Lower leg skin (tissue), 4 donors: ENCODE measurements at places on chromosomes 12 and 14.

GRCh38 chr12:52521175-52521567 lies 977 bp upstream of the KRT5 start:
- peak; percentile 85 for DNase-seq

DNA sequence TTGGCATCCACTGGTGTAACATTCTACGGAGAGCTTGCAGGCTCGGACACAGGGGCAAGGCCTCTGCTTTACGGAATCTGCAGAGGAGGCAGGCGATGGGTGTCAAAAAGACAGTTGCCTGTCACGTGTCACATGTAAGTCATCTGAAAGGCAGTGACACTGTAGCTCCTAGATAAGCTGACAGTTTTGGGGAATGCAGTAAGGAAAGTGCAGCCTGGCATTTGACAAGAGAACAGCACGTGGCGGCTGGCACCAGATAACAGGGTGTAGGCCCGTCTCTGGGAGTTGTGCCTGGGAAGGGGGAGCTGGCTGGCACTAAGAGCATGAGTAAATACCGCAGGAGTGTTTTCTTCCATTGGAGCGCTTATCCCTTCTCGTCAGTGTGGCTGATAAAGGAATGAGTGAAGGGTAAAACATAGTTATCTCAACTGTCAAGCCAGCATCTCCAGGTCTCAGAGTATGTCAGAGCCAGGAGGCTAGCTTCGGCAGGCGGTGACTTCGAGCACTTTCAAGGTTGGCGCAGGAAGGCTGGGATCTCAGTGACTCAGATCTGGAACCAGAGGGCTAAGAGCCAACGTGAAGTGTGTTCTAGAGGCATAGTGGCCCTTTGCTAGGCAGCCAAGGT lies 26.1 kb downstream of the ADCK1 start:
- no peak for DNase-seq

- no peak for DNase-seq
Observed at GRCh38 chr14:69647213-69647612, 35.8 kb downstream of the SUSD6 start.

- no peak for DNase-seq
Observed at GRCh38 chr12:100026241-100026640, 41.5 kb upstream of the ANKS1B start.

- DNase-seq: no peak
Observed at GRCh38 chr12:41970744-41971143, 173.9 kb downstream of the GXYLT1 start.

- DNase-seq: no peak
Observed at GRCh38 chr14:105204206-105204930, 23.3 kb upstream of the NUDT14 start.

DNA sequence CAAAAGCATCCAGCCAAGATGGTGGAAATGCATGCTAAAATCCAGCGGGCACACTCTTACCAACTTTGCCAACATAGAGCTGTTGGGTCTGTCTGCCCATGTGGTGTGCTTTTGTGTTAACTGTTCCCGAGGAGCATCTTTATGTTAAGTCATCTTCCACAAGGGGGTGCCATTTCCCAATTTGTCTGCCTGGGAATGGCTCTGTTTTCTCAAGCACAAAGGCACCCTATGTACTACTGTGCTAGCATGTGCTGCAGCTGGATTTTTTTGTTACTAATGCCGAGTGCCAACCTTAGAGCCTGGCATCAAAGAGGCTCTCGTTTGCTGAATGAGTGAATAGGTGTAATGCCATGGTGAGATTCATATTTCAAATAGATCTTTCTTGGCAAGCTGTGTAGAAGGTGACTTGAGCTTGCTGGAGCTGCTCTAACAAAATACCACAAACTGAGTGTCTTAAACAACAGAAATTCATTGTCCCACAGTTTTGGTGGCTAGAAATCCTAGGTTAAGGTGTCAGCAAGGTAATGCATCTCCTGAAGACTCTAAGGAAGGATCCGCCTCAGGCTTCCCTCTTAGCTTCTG lies 74.3 kb downstream of the TRHDE start:
- DNase-seq: no peak

GRCh38 chr12:79873201-79873600 lies 61.7 kb downstream of the PPP1R12A start:
- DNase-seq: no peak

DNA sequence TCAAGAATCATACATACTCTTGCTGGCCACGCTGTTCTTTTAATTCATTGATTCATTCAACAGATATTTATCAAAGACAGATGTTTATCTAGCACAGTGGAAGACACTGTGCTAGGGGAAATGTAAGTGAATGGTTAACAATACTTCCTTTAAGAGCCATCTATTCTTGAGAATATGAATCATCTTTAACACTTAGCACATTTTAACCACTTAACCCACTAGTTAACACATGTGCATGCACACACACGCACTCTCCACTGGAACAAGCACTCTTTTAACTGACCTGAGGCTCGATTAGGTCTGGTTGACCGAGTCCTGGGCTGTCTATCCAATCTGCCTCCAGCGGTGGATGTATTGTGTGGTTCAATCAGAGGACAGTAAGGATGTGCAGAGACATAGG lies 34.6 kb downstream of the LMNTD1 start:
- no peak for DNase-seq

DNA sequence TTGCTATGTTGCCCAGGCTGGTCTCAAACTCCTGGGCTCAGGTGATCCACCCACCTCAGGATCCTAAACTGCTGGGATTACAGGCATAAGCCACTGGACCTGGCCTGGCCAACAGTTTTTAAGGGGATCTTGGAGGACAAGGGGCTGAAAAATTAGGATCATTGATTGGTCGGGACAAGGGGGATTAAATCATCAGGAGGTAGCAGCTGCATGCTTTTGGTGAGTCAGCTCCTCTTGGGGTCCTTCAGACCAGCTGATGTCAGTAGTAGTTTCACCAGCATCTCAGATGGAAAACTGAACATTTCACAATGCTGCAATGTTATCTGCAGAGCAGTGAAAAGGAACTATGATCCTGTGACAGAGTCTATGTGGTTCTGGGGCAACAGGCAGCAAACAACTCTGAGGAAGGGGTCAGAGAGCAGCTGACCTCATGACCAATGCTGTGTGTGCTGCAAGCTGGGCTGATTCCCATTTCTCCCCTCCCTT lies 6.3 kb downstream of the LRRC74A start:
- no peak for DNase-seq

GRCh38 chr12:115158816-115159215 lies 474.8 kb upstream of the TBX3 start:
- no peak for DNase-seq

DNA sequence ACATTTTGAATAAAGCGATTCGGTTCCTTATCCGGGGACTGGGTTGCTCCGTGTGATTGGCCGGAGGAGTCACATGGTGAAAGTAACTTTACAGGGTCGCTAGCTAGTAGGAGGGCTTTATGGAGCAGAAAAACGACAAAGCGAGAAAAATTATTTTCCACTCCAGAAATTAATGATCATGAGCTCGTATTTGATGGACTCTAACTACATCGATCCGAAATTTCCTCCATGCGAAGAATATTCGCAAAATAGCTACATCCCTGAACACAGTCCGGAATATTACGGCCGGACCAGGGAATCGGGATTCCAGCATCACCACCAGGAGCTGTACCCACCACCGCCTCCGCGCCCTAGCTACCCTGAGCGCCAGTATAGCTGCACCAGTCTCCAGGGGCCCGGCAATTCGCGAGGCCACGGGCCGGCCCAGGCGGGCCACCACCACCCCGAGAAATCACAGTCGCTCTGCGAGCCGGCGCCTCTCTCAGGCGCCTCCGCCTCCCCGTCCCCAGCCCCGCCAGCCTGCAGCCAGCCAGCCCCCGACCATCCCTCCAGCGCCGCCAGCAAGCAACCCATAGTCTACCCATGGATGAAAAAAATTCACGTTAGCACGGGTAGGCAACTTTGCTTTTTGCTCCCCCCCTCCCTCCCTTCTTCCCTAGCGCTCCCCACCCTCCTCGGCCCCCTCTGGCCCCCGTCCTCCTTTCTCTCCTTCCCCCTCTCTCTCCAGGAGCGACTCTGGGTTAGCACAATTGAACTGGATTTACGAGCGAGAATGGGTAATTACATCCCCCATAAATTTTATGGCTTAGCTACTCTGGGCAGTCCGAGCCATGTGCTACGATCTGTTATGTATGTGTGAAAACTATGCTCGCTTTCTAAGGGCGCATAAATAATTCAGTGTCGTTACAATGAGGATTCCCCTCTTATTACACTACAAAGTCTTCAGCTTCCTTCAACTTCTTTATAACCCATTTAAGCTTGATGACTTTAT lies at the start of gene HOXC4:
HOXC4 (plus strand) TSS at position 85 of the 991 bp plus-strand sequence; CDS start at position 173, 88 bp downstream.
- no peak for DNase-seq

DNA sequence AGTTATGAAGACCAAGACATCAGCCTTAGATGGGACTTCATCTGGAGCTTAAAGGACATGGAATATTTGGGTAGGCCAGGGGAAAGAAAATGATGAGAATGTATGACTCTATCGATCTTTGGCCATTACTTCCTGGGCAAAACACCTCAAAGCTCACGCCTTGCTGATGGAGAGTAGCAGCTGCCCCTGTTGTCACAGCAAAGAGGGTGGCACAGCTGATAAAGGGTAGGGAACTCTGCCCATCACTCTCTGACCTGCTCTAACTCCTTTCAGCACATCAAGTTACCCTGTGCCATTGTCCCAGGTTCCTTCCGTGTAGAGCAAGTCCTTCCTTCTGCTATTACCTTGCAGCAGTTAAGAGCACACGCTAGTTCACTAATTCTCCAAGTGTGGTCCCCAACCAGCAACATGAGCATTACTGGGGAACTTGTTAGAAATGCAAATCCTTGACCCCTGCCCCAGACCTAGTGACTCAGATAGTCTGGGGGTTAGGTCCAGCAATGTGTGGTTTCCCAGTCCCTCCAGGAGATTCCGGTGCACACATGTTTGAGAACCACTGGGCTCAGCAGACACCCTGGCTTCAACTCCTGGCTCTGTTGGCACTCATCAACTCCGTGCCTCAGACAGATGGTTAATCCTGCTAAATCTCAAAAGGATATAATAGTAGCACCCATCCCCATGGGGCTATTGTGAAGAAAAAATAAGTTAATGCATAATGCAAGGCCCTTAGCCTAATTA lies 93.7 kb upstream of the EEA1 start:
- no peak for DNase-seq

GRCh38 chr14:65434216-65434850 lies 21.8 kb downstream of the FUT8 start:
- no peak for DNase-seq

- DNase-seq: no peak
Observed at GRCh38 chr14:106218174-106218573, 691.8 kb downstream of the TMEM121 start.

DNA sequence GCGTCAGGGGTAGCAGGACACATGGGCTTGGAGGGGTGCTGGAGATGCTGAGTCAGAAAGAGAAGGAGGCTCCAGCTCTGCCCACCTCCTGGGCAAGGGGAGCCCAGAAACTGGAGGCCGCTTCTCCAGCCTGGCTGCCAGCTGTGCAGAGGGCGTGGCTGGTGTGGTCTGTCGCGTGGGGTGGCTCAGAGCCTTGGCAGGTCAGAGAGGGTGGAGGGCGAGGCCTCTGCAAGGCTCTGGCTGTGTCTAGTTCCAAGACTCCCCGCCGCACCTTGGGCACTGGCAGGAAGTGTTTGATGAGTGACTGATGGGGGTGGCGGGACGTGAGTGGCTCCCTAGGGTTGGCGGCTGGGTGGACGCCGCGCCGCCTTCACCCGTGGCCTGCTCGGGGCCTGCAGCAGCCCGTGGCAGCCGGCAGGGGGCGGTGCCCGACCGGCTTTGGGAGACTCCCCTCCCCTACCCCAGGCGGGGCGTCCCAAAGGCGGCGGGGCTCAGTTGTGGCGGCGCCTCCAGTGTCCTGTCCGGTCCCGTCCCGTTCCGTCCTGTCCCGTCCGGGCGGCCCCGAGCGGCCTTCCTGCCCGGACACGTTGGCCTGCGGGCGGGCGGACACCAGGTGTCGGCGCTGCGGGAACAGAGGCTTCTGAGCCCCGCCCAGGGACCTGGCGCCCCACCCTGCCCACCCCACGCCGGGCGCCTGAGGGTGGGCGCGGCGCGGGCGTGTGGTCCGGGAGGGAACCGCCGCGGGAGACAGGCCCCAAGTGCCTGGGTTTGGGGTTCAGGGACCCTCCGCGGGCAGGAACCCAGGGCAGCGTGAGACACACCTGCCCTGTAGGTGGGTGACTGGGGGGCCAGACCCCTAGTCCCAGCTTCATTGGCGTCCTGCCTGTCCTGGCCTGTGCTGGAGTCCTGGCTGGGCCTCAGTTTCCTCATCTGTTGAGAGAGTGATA lies 39.7 kb downstream of the KRT80 start:
- peak; percentile 69 for DNase-seq

DNA sequence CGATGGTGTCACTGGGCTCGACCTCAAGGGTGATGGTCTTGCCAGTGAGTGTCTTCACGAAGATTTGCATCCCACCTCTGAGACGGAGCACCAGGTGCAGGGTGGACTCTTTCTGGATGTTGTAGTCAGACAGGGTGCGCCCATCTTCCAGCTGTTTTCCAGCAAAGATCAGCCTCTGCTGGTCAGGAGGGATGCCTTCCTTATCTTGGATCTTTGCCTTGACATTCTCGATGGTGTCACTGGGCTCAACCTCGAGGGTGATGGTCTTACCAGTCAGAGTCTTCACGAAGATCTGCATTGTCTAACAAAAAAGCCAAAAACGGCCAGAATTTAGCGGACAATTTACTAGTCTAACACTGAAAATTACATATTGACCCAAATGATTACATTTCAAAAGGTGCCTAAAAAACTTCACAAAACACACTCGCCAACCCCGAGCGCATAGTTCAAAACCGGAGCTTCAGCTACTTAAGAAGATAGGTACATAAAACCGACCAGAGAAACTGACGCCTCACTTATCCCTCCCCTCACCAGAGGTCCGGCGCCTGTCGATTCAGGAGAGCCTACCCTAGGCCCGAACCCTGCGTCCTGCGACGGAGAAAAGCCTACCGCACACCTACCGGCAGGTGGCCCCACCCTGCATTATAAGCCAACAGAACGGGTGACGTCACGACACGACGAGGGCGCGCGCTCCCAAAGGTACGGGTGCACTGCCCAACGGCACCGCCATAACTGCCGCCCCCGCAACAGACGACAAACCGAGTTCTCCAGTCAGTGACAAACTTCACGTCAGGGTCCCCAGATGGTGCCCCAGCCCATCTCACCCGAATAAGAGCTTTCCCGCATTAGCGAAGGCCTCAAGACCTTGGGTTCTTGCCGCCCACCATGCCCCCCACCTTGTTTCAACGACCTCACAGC lies 717 bp downstream of the UBC start:
- DNase-seq: peak; percentile 97

DNA sequence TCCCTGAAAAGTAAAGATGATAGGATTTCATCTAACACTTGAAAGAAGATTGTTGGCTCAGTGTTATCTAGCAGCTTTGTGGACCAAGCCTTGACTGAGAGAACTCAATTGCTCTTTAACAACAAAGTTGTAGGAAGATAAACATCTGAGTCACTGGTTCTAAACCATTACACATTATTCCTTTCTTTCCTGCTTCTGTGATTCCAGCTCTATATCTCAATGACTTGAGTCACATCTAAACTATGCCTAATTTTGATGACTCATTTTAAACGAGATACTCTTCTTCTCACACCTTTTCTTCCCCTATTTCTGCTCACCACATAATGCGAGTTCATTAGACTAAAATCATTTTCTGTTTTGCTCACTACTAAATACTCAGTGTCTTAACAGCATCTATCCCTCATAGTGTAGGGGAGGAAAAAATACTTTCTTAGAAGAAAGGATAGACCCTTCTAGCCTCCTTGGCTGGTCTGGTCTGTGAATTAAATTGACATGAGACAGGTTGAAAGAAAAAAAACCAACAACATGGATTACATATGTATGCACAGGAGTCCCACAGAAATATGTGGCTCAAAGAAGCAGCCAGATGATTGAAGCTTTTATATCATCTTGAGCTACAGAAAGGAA lies 201.4 kb downstream of the C12orf50 start:
- no peak for DNase-seq
